ENCODE measurements at places on chromosomes 13 and 19.
A peak's percentile ranks its signal among the peaks of the same experiment; 100 is the strongest.

DNA sequence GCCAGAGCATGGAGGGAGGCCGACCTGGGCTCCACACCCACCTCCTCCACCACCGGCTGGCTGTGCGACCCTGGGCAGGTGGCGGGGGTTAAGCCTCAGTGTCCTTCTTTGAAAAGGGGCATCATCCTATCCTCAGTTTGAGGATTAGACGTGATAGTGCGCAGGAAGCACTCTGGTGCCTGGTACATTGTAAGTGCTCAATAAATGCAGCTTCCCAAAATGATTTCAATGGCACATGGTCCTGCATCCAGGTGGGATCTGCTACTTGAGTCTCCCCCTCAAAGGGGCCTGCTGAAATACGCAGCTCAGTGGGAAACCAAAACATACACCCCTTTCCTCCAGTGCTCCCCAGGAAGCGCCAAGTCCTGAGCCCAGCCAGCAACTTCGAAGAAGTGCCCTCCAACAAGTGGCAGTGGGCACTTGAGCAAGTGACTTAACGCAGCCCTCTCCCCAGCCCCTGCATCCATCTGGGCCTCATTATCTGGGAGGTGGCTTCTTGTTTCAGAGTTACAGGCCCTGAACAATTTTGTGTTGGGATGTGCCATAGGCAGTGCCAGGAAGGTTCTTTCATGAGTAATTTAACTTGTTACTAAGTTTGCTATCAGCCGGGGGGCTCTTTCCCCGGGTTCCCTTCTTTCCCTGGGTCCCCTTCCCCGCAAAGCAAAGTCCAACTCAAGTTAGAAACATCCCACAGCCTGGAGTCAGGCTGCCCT is 17.9 kb downstream of the ACTN4 start:
- DNase-seq = no peak

DNA sequence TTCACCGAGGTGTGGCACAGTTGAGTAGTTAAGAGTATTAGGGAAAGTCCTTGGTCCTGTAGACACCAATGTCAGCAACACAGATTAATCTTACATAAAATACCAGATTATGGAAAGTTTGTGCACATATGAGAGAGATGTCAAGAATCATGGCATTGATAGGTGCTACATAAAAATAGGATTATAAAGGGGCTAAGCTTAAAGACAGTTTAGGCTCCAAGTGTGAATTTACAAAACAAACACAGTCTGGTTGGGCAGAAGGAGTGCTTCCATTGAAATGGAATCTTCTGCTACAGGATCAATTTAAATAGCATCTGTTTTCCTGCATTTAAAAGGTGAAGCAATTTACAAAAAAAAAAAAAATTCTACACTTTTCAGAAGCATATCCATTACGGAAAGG is 292.9 kb downstream of the DNAJC15 start:
- DNase-seq = no peak

- peak; percentile 61 for DNase-seq
Measured at GRCh38 chr13:40141859-40142555, 486.5 kb downstream of the COG6 start.

DNA sequence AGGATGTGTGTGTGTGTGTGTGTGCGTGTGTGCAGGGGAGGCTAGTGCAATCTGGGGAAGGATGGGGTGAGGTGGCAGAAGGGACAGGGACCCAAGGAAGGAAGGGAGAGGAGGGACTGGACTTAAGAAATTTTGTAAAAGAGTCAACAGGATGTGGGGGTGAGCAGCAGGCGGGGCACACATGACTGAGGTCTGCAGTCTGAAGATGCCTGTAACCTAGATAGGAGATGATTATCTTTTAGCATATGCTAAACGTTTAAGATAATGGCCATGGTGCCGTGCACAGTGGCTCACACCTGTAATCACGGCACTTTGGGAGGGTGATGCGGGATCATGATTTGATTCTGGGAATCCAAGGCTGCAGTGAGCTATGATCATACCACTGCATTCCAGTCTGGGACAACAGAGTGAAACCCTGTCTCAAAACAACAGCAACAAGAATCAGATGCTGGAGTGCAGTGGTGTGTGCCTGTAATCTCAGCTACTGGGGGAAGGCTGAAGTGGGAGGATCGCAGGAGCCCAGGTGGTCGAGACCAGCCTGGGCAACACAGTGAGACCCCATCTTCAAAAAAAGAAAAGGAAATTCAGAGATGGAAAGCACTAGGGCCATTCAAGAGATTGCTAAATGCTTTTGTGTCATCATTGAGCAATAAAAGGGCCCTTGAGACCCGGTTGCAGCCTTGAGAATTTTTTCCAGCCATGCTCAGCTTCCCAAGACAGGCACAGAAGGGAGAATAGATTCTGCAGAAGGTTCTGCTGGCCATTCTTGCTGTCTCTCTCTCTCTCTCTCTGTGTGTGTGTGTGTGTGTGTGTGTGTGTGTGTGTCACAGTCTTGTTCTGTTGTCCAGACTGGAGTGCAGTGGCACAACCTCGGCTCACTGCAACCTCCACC is 3.8 kb upstream of the ZNF414 start:
- peak; percentile 68 for DNase-seq

- no peak for DNase-seq
Measured at GRCh38 chr13:38204556-38204955, 145.1 kb upstream of the UFM1 start.

- DNase-seq = no peak
Measured at GRCh38 chr19:30371161-30371836, 885 bp upstream of the ZNF536 start.

DNA sequence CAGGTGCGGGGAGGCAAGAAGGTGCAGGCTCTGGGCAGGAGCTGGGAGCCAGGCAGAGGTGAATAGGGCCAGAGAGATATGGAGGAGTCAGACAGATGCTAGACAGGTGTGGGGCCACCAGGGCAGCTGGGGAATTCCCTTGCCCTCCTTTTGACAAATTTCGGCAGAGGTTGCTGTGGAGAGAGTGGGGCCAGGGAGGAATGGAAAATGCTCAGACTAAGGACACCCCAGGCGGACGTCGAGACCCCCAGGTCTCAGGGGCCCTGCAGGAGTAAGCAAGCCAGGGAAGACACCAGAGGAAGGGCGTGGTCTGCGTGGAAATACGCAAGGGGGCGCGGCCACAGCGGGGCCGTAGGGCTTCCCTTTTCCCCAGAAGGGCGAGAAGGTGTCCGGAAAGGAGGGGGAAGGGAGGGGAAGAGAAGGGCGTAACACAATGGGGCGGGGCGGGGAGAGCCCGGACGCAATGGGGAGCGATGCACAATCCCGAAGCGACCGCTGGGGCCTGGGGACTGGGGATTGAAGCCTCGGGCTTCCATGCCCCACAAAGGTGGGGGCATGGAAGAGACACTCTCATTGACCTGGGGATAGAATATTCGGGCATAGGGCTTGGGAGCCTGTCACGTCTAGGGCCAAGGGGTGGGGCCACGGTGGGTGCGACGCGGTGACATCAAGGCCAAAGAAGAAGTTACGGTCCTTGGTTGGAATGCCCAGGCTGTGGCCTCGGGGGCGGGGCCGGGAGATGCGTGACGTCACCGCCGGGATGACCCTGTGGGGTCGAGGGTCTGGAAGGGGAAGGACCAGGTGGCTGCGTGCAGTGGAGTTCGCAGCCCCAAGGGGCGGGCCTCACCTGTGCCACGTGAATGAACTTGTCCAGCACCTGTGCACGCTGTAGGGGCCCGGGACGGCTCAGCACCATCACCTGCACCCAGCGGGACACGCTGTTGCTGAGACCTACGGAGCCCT is 8.2 kb downstream of the RASGRP4 start:
- DNase-seq = no peak
